ENCODE measurements at places on chromosomes 1 and 21.

DNA sequence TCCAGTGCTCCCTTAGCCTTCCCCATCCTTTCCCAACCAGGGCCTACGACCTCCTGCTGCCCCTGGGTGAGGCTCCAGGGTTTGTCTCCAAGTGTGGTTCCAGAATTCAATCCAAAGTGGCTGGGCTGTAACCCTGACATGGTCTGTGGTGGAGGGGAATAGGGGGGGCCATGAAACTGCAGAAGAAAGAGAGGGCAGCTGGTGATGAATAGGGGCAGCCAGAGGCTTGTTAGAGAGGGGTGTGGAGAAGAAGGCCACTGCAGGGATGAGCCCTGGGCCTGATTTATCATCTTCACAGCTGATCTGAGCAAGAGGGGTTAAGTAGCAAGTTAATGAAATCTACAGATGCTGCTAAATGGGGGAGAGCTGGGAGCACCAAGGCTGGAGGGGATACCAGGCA, 12.9 kb upstream of the ERI3 start:
- no peak for DNase-seq

GRCh38 chr1:107622535-107622934, 342.4 kb downstream of the VAV3 start:
- DNase-seq = no peak

DNA sequence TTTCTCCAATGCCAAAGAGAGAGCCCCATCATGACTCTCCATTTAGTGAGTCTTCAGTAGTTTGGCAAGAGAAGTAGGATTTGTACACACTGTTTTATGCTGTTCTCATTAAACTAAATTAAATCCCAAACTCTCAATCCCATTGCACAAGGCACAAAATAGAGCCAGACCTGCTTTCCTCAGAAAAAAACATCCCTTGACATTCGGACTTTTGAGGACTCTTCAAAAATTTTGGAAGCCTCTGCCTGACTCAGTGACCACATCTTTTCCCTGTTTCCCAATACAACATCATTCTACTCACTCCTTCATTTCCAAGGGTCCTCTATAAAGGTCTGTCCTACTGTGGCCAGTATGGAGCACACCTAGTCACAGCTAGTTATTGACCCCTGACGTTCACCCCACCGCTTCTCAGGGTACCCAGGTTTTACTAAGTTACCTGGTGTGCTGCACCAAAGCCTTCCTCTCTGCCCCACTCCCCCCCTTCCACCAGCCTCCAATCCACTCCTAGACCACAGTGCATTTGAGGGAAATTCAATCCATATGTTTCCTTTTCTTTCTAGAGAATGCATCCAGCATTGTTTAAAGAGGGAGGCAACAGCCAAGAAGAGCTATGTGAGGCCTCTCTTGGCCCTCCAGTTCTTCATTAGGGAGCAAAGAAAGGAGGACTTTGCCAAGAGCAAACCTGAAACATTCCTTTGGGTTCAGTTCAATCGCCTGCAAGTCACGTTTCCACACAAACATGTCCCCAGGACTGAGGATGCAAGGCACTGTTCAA, 428.7 kb downstream of the PLPP3 start:
- peak; percentile 35 for DNase-seq

- peak; percentile 12 for DNase-seq
These were observed 77.8 kb upstream of the CD55 start for GRCh38 chr1:207243442-207244408.

DNA sequence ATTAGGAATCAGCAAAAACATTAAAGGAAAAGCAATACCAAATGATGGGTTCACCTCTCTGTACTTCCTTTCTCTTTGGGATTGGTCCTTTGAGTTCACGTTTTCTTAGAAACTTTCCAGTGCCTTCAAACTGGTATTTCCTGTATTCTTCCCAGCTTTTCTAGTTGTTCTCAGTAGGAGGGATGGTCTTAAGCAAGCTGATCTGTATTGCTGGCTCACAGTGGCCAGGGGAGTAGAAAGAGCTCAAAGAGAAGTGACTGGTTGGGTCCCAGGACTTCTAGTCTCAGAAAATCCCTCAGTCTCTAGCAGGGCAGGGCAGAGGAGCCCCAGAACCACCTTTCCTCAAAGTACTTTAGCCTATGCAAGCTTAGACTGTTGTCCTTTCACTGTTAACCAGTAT, 10.1 kb upstream of the USP24 start:
- no peak for DNase-seq

- DNase-seq = no peak
These were observed 188.4 kb upstream of the DMRTA2 start for GRCh38 chr1:50611675-50612074.

DNA sequence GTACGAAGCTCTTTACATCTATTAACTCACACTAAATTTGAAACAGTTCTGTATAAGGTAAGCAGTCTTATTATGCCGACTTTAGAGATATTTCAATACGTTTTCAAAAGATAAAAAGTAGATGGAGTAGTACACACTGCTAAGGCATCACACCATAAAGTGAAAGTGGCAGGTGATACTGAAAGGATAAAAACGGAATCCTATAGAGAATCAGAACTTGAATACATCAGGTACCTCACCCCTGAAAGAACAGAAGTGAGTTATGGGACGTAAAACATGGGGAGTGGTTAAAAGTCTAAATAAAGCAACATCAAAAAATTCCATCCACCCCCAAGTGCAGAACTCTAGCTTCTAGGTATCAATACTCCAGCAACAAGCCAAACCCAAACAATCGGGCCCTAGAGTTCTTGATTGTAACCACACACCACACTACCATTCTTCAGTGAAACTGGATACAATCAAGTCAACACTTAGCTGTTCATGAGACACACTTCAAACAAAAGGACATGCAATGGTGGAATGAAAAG, 142.6 kb downstream of the SMYD3 start:
- no peak for DNase-seq

- no peak for DNase-seq
These were observed 1433.1 kb downstream of the PLA2G4A start for GRCh38 chr1:188261849-188262248.

GRCh38 chr1:13539683-13540082, 25.9 kb upstream of the LRRC38 start:
- DNase-seq = no peak

DNA sequence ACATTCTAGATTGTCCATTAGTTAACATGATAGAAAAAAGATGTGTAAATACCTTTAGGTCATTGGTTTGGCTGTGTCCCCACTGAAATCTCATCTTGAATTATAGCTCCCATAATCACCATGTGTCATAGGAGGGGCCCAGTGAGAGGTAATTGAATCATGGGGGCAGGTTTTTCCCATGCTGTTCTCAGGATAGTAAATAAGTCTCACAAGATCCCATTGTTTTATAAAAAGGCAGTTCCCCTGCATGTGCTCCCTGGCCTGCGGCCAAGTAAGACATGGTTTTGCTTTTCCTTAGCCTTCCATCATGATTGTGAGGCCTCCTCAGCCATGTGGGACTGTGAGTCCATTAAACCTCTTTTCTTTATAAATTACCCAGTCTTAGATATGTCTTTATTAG, 32.5 kb upstream of the SLC44A5 start:
- DNase-seq = no peak

DNA sequence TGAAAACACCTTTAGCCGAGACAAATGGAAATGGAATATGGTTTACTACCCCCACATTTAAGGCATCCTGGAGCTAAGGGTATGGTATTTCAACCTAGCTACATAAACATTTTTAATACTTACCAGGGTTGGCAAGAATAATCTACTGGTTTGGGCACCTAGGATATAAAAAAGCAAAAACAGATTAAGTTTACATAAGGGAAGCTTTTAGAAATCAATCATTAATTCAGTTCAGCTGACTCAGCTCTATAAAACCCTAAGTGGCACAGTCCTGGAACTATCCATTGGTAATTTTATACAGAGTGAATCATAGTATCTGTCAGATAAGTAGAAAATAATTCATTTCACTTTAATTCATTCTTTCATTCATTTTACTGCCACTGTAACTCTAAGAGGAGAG, 355.2 kb downstream of the VAV3 start:
- no peak for DNase-seq

DNA sequence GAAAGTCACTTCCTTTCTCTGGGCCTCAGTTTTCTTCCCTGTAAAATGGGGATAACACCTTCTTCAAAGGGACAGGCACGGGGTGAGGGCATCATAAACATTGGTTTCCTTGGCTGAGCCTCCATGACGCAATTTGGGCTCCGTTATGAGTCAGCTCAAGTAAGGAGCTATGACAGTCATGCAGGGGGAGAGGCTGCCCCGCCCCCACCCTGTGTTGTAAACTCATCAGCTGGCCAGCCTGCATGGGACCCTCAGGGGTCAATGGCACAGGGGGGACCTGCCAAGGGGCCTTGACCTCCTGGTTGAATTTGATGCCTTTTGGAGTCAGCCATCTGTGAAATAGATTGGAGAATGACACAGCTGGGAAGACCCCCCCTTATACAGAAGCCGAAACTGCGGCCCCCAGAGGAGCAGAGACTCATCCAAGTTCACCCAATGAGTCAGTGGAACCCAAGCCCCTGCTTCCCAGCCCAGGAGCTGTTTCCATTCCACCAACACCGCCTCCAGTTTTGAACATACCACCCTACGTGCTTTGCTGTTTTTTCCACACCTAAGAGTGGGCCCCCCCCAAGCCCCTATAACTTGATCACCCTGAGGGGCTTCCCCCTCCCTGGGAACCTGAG, 36.8 kb upstream of the RUNX3 start:
- peak; percentile 84 for DNase-seq

DNA sequence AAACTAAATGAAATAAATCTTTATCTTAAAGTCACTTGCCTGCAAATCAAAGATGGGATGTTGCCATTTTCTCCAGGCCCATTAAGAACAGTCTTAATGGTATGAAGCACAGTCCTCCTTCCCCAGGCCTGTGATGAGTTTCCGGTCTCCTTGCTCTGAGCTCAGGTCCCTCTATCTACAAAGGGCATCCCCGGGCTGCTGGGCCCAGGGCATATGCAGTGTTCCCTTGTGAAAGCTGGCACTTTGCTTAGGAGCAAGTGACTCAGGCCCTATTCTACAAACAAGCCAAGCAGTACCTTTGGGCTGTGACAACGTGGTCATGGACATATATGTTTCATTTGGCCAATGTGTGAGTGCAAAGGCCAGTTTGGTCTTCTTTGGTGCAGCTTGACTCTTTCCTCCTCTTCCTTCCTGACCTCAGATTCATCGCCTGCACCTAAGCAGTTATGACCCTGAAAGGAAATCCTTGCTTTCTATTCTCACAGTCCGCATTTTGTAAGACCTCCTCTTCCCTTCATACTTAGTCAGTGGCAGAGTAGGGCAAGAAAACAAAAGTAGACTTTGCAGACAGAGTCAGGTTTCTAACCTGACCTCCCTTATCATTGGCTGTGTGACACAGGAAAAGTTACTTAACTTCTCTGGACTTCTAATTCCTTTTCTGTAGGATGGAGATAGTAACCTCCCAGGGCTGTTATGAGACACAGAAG, 109.5 kb downstream of the ERG start:
- no peak for DNase-seq

DNA sequence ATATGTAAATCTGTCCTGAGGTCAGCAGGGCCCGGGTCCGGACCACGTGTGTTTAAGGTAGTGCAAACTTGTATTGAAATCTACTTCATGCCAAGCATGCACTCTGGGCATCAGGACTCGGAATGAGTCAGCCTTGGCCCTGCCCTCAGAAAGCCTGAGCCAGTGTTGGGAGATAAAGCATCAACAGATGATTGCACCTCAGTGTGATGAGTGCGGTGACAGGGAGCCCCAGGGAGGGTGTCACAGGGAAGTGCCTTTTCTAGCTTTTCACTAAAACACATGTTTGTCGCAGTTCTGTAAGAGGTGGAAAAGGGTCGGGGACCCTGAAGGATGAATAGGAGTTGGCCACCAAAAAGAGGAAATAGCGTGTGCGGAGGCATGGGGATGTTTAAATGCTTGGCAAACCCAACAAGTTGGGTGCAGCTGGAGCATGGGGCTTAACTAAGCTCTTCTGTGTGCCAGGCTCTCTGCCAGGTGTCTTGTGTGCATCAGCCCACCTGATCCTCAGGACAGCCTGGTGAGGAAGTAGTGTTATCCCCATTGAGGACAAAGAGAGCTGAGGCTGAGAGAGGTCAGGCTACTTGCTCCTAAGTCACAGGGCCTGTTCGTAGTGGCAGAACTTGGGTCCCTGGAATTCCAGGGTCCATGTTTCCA, 48.2 kb upstream of the EPB41 start:
- DNase-seq = no peak

GRCh38 chr1:79928901-79929300, 922.4 kb upstream of the ADGRL4 start:
- DNase-seq = no peak

- no peak for DNase-seq
These were observed 9.9 kb upstream of the CD247 start for GRCh38 chr1:167528057-167528728.

DNA sequence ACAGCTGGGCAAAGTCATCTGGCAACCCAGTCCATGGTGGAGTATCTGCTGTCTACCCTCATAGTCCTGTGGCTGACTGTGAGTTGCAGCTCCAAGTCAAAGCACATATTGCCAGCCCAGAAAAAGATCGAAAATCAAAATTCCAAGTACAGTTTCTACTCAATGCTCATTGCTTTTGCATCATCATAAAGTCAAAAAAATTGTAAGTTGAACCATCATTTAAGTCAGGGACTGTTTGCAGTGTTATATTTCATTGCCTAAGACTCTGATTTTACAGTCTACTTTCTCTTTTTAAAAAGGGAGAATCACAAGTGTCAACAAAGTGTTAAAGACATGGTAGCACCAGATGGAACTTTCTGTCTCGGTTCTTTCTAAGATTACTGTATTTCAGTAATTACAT, 22.7 kb upstream of the MAN1C1 start:
- no peak for DNase-seq

DNA sequence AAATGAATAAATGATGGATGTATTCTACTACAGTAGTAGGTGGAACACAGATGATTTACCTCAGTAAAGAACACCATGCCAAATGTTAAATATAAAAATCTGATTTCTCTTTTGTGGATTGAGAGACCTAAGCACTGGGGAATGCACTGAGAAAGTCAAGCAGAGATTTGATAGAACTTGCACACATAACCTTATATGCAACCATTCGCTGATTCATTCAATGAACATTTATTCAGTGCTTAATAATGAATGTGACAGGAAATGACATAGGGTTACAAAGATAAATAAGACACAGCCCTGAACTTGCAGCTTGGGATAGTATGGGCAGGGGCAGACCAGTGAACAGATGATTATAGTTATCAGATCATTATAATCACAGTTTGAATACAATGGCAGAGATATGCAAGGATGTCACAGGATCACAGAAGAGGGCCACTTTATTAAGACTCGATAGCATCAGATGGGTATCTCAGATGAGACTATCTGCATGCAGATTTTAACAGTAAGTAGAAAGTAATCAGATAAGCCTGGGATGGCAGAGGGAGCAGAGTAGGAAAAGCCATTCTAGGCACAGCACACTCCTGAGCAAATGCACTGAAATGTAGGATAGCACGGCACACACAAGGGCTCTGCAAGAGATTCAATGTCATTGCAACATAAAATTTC, 169.4 kb downstream of the ASTN1 start:
- DNase-seq = peak; percentile 24

DNA sequence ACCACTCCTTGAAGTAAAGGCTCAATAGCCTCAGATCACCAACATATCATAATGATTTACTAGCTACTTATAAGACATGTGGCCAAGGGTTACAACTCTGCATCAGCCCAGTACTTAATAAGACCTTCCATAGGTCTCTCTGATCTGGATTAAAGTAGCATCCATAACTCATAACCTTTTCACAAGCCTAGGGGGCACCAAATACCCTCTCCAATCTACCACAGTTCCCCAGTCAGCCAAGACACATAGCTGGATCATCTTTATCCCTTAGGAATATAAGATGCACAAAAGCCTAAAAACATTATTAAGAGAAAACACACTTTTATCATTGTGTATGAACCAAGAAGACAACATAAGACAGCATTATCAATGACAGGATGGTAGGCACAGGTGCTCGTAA, 22.1 kb downstream of the SSX2IP start:
- DNase-seq = peak; percentile 31

Data from fibroblast of upper back skin (primary cell).